ENCODE measurements at places on chromosomes 16 and 17.

GRCh38 chr16:11576427-11577289 lies 10.1 kb downstream of the LITAF start:
- no peak for DNase-seq

- DNase-seq = peak; percentile 97
These were observed 133.8 kb upstream of the PLCG2 start for GRCh38 chr16:81645266-81645694.

DNA sequence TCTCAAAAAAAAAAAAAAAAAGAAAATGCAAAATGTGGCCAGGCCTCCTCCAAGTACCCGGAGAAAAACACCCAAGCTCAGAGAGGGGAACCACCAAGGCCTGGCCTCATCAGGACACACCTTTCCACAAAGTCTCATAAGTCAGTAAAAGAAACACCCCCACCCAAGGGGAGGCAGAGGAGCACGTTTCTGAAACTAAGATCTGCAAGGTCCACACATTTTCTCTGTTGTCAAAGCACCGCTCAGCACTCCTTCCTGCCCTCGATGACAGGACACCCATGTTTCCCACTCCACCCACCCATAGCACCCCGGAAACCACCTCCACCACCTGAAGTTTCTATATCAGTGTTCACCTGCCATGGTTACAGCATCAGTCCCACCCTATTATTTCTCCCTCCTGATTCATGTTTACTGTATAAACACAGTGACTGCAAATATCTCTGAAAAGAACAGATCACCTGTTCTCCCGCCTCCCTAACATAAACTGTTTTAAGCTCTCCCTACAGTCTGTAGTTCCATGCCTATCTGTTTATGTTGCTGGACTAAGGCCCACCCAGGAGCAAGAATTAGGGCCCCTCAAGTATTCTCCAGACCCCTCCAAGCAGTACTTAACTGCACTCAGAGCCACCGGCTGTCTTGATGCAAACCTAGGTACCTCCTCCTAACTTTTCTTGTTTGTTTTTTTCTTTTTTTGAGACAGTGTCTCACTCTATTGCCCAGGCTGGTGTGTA lies 2.0 kb downstream of the CORO7 start:
- no peak for DNase-seq

DNA sequence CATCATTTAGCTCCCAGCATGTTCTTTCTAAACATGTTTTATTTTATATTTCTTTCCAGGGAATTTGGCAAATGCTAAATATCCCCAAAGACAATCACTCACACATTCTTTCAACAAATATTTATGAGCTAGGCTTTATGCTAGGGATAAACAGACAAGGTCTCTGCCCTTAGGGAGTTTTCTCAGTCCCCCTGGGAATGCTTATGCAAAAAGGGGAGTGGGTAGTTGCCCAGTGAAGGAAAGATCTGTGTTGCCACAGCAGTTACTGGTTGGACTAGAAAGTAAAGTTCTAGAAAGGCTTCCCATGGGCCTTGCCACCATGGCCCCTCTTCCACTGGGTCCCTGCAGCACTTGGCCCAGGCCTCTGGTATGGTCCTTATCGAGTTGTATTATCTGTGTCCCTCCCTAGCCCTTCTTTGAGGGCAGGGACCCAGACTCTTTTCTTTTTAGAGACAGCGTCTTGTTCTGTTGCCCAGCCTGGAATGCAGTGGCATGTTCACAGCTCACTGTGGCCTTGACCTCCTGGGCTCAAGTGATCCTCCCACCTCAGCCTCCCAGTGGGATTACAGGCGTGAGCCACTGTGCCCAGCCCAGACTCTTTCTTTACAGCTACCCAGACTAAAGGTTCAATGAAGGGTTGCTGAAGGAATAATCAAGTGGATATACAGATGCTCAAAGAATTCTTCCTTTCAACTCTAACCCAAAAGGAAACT lies 78.0 kb downstream of the YPEL2 start:
- DNase-seq = no peak

- peak; percentile 85 for DNase-seq
These were observed 79.9 kb upstream of the CBX4 start for GRCh38 chr17:79919164-79919585.

GRCh38 chr17:30505868-30506417 lies 28.7 kb downstream of the GOSR1 start:
- no peak for DNase-seq

DNA sequence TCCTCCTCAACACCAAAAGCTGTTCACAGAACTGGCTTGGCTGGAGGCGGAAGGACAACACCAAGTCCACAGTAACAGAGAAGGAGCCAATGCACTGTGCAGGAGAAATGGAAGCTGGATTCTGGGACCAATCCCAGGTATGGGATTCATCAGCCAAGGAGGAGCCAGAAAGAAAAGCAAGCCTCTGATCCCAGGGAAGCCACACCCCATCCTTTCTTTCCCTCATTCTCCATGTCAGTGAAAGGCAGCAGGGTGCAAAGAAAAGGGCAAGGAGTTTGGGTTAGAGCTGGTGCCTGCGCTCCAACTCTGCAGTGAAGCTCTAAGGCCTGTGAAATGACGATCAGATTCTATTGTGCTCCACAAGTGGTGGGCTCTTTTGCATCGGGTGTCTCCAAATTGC lies 11.0 kb downstream of the DCAKD start:
- DNase-seq = no peak

DNA sequence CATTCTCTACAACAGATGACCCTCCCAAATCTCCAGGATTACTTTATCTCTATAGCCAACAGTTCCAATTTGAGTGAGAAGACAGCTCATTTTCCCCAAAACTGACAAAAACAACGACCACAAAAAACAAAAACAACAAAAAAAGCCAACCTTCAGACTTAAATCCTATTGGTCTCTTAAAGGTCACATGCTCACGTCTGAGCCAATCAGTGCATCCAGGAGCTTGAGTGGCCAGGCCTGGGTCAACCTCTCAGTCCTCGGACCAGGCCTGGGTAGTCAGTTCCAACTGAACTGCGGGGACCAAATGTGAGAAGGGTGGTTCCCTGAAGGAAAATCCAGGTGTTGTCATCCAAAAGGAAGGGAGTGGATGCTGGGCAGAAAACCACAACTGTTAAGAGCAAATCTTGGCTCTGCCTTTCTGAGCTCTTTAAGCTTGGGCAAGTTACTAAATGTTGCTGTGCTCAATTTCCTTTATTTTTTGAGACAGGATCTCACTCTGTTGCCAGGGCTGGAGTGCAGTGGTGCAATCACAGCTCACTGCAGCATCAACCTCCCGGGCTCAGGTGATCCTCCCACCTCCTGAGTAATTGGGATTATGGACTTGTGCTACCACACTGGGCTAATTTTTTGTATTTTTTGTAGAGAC lies 43.0 kb upstream of the MSI2 start:
- no peak for DNase-seq

DNA sequence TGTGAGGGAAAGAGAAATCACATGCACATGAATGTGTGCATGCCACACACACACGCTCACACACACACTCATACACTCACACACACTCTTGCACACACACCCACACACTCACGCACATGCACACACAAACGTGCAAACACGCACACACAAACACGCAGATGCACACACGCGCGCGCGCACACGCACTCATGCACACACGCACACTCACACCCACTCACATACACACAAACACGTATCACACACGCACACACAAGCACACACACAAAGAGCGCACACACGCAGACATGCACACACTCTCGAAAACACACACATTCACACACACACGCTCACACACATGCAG lies 72.2 kb downstream of the GAS7 start:
- DNase-seq = no peak

- peak; percentile 75 for DNase-seq
These were observed 261.4 kb downstream of the MAP2K4 start for GRCh38 chr17:12282056-12282455.

GRCh38 chr16:80084614-80085013 lies 456.2 kb upstream of the DYNLRB2 start:
- peak; percentile 60 for DNase-seq

DNA sequence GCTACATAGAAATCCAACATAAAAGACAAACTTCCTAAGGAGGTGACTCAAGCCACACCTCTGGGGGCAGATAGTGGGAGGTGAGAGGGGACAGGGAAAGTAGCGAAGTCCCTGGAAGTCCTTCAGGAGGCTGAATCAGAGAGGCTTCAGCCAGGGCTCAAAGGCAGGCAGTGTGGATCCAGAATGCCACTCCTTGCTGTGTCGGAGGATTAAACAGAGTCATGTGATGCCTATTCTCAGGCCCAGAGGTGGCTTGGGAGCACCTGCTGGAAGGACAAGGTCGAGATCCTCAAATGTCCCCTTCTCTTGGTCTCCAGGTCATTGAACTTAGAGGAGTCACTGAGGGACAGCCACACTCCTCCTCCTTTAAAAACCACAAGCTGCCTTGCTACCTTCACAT lies 391.1 kb downstream of the SOX9 start:
- DNase-seq = no peak

- DNase-seq = no peak
These were observed 6.8 kb downstream of the MEAK7 start for GRCh38 chr16:84497418-84498222.

- DNase-seq = no peak
These were observed 3.3 kb downstream of the DUS1L start for GRCh38 chr17:82062076-82062983.

GRCh38 chr17:68627956-68628575 lies 26.9 kb upstream of the FAM20A start:
- peak; percentile 33 for DNase-seq

DNA sequence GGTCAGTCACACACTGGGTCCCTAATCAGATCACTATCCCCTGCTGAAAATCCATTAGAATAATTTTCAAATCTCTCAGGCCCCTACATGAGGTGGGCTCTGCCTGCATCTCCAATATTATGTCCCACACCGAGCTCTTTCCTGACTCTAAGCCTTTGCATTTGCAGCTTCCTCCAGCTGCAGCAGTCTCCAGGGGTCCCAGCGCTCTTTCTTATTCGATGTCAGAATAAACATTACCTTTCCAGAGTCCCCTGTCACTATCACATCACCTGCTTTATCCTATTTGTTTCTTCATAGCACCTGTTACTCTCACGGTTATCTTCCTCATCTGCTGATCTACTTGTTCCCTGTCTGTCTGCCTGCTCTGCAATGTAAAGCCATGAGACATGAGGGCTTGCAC lies 57.3 kb upstream of the MON1B start:
- DNase-seq = no peak

DNA sequence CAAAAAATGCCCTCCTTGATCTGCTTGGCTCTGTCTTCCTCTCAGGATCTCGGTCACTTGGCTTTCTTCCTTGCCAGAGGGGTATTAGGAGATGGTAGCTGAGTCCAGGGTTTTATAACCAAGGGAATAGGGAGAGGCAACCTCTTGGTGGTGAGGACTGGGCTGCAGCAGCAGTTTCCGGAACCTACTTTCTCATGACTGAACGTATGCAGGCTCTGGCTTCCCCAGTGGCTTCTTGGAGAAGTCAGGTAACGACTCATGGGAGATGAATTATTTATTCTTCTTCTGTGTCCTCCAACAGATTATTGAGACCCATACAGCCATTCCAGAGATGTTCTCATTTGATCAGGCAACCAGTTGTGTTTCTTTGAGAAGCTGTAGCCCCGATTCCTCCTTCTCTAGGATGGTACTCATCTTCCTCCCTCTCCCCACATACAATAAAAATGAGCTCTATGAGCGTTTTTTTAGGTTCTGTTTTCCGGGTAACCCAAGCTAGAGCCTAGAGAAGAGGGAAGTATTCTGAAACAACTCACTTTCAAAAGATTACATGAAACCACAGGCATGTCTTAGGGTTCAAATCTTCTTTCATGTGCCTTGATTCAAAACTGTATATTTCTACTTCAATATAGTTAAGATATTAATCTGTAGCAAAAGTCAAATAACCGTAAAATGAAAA lies 22.3 kb upstream of the DHX40 start:
- DNase-seq = no peak

- no peak for DNase-seq
These were observed 335.1 kb downstream of the HS3ST4 start for GRCh38 chr16:26026709-26027450.

GRCh38 chr16:52708476-52708875 lies 161.5 kb upstream of the TOX3 start:
- DNase-seq = no peak

- no peak for DNase-seq
These were observed 212.9 kb downstream of the CDH8 start for GRCh38 chr16:61823326-61823725.

- DNase-seq = no peak
These were observed 84.5 kb downstream of the ABR start for GRCh38 chr17:1095090-1095852.

GRCh38 chr16:83802135-83802534 lies 5.6 kb upstream of the HSBP1 start:
- DNase-seq = no peak

DNA sequence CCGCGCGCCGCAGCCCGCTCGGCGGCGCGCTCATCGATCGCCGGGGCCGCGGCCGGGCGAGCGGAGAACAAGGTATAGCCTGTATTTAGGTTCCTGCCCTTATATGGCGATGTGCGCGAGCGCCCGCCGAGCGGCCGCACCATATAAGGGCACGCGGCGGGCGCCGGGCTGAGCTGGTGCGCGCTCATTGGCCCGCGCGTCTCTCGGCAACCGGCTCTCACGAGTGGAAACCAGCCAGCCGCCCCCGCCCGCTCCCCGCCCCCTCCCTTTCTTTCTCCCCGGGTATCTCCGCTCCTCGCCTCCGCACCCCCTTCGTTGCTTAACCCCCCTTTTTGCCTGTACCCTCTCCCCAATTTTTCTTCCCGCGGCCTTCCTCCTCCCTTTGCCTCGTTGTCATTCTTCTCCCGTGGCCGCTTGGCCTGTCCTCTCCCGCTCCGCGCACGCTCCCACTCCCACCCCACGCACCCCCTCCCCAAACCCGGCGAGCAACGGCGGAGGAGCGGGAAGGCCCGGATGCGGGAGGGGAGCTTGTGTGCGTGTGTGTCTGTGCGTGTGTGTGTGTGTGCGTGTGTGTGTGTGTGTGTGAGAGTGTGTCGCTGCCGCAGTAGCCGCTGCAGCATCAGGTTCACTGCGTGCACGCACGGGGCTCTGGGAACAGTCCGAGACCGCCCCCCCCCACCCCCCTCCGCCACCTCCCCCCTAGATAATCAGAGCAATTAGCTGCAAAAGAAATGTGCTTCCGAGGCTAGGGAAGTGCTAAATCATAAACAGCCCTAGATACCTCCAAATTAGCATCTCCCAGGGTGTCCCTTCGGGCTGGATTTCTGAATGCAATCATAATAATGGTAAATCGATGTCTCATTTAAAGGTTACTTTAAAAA lies 13.5 kb upstream of the CBX8 start:
- DNase-seq = peak; percentile 72
